ENCODE measurements at places on chromosomes 16 and 17.
A peak's percentile ranks its signal among the peaks of the same experiment; 100 is the strongest.

GRCh38 chr16:66176111-66176510 lies 190.4 kb upstream of the CDH5 start:
- no peak for DNase-seq

DNA sequence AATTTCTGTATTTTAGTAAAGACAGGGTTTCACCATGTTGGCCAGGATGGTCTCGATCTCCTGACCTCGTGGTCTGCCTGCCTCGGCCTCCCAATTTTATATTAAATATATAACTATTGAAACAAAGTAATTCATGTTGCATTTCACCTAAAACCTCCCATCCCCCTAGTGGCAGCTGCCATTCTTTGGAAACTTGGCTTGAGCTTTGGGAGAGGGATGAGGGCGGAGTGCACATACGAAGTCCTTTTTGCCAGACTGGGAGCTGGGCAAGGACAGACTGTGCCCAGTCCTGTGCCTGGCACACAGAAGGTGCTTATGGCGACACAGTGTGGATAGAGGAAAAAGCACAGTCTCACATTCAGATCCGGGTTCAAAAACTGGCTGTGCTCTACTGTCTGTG lies 83.8 kb downstream of the NETO2 start:
- no peak for DNase-seq

DNA sequence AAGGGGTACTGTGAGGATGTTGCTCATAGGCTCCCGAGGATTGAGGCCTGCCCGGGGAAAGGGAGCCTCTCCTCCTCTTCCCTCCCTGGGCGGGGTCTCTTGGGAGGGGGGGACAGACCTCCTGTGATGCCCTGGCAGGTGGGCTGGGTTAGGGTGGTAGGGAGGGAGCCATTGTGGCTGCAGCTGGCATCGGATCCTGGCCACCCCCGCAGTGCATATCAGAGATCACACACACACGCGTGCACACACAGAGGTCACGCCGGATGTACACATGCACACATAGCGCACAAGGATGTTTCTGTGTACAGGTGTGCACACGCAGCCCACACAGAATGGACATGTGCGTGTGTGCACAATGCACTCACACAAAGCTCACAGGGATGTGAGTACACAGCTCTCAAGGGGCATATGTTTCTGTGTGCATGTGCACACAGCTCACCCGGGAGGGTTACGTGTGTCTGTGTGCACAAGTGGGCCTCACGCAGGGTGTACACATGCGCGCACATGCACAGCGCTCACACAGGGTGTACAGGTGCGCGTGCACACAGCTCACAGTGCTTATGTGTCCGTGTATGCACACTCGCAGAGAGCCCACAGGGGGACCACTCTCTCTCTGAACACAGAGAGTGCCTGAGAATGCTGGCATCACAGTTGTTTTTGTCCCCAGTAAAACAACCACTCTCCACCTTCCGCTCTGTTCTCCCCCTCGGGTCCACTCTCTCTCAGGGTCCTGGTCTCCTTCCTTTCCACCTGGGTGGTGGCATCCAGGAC lies 2.4 kb downstream of the GJD3 start:
- no peak for DNase-seq

DNA sequence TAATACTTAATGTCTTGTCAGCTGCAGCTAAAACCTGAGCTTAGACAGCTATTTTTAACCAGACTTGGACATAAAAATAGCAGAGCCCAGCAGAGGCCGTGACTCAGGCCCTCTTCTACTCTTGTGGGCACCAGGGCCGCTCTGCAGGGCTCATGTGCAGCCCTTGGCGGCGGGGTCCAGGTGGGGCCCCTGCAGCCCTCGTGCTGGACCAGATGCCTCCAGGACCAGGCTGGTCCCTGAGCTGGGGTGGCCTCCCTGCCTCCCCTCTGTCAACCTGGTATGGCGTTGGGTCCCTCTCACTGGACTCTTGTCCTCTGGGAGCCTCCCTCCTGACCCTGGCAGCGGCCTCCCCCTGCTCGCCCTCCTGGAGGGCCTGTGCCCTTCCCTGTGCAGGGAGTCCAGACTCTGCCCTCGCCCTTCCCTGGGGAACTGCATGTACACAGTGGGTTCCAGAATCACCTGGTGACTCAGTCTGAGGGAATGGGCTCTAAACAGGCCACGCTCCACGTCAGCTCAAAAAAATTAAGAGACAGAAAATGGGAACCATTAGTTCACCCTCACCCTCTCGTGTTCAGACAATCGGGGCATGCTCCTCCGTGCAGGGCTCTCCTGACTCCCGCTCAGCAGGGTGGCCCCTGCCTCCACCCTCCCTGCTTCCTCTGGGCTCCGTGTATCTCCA lies 9.7 kb downstream of the CDK5R1 start:
- DNase-seq, result no peak

DNA sequence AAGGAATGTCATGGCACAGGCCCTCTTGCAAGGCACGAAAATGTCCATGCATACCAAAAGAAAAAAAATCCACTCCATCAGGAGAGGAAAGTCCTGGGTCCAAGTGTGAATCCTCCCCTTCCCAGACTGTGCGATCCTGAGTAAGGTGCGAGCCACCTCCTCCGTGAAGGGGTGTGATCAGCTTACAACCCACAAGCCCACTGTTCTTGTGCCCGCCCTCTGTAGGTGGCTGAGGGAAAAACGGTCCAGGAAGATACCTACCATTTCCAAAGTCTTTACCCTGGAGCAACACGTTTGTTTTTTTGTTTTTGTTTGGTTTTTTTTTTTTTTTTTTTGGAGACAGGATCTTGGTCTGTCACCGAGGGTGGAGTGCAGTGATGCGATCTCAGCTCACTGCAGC lies 116.5 kb downstream of the ZNF423 start:
- peak; percentile 8 for DNase-seq

- DNase-seq, result no peak
These were observed 445.5 kb downstream of the HAPSTR1 start for GRCh38 chr16:9536905-9537304.

DNA sequence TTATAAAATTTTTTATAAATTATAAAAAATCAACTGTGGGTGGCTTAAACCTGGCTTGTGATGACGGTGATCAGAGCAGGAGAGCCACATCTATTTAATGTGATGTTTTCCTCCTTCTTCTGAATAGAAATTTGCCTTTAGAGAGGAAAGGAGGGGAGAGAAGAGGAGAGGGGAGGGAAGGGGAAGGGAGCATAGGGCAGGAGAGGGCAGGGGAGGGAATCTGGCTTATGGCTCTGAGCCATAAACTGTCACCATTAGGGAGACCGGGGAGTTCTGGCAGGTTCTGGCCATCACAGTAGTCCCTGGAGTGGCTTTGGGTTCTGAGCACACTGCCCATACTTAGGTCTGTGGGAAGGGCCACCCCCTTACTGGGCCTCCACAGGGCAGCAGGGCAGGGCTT lies 167.8 kb downstream of the ENGASE start:
- DNase-seq, result no peak

DNA sequence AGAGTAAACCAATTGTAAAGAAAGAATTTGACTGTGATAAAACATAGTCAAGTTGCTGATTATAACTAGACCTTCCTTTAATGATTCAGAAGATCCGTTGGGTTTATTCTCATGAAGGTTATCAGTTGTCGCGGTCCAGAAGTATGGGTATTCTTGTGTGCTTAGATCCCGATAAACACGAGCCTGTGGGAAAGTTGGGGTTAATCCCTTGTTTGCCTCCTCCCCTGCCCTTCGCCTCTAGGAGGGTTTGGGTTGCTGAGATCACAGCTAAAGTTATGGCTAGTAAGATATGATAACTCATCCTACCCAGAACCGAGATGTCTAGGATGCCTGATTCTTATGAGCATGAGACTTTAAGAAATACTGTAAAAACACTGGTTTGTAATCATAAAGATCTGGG lies 66.8 kb downstream of the GPRC5B start:
- no peak for DNase-seq

DNA sequence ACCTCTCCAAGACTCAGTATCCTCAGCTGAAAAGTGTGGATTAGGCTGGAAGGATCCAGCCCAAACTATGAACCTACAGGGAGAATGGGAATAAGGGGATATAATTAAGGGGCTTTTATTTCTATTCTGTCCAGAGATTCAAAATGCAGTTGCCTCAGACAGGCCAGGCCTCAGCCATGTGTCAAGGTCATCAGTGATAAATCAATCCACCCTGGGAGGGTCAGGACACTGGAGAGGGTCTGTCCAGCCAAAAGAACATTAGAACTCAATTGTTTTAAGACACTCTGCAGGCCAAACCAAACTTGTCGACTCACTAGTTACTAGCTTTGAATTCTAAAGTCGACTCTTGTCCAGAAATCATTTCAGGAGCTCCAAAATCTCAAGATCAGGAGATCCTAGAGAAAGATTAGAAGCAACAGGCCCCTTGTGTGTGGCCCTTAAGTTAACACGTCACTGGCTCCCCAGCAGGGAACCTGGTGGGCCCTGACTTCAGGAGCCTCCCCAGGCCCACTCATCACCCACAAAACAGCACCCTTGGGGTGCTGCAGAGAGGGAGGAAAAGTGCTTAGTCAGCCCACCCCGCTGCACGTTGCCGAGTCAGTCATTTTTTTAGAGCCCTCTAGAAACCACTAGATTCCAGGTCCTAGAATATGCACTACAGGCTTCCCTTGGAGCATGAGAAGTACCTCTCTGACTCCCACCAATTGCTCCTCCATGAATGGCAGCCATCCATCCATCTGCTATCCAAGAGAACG lies 156.8 kb downstream of the XYLT1 start:
- no peak for DNase-seq

DNA sequence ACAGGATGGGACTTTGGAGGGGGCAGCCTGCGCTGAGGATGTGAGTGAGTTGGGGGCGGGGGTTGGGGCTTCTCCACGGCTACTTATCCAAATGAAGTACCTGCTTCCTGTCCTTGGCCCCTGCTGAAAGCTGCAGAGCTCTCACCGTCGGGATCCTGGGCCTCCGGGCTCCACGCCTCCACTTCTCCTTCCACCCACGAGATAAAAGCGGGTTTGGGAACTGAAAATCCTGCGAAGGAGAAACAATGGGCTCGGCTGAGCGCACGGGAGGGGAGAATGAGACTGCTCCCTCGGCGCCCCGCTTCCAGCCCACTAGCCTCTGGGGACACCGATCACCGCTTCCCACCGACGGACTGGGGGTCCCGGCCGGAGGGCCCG lies 486 bp downstream of the ZNF785 start:
- peak; percentile 14 for DNase-seq

DNA sequence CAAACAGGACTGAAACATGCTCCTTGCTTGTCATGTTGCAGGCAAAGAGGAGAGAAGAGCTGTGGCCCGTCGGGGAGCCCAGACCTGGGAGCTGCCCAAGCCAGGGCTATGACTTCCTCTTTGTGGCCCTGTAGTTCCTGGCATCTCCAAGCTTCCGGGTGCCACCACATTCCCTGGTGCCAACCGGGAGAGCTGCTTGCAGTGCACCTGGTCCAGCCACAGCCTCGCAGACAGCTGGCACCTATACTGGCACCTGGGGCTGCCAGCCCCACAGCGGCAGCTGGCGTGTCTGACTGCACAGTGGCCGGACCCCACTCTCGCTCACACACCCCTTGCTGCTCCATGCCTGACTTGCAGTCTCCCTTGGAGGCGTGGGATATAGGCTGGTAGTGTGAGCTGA lies 37.1 kb upstream of the FOXJ1 start:
- no peak for DNase-seq

DNA sequence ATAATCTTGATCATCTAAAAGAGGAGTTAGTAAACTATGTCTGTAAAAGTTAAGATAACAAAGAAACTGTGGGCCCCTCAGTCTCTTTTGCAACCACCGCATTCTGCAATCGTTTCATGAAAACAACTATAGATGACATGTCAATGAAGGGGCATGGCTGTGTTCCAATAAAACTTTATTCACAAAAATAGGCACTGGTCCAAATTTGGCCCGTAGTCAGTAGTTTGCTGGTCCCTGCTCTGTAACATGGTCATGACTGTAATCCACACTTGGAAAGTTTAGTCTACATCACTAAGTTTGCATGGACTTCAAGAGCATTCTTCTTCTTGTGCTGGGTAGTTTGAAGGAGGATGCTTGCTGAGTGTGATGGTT lies 299.3 kb upstream of the PSMD7 start:
- DNase-seq, result no peak

GRCh38 chr17:21167303-21167702 lies 40.5 kb downstream of the DHRS7B start:
- DNase-seq, result no peak

GRCh38 chr17:42110301-42111264 lies 1.9 kb downstream of the DHX58 start:
- no peak for DNase-seq

DNA sequence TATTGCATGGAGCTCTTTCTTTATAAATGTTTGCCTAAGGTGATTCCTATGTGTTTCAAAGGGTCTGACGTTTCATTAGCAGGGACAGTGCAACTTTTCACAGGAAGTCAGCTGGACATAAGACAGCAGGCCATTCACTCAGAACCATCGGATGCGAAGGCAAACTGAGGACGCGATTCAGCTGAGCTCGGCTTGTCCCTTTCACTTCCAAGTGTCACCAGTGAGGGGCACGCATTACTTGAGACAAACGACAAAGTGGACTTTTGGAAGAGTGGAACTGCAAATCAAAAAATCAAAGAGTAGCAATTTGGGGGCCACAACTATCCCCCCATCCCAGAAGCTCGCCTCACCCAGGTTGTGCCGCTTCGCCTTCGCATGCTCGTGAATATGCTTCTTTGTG lies 14.6 kb downstream of the USP22 start:
- no peak for DNase-seq

DNA sequence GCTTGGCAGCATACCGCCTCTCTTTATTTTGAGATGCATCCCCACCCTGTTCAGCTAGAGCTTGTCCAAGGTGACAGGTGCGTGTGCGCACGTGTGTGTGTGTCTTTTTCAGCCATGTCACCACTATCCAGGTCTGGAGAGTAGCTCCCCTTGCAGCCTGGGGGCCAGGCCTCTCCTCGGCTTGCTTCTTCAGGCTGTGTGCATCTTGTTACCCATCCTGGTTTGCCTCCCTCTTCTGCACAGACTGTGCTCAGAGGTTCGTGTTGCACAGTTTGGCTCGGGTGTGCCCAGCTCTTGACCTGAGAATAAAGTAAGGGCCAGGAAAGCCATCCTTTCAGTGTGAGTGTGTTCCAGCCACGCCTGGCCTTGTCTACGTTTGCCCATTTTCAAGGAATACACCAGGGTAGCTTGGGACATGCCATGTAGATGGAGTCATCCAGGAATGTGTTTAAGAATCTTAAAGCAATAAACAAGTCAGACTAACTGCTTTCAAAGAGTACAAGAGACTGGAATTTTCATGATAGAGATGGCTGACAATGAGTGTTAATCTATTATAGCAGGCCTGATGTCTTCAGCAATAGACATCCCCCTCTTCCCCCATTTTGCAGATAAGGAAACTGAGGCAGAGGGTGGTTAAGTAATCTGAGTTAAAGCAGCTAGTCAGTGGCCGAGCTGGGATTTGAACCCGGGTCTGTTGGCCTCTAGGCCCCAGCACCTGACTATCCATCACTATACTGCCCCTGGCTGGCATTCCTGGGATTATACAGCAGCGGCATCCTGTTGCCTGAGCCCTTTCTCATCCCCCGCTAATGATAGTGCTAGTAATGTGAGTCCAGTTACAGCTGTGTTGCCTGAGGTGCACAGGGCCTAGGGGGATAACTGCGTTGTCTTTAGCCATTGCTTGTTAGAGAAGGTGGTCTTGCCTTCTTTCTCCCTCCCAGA lies 77.9 kb downstream of the KSR1 start:
- no peak for DNase-seq

Measured in cerebellar cortex (tissue), 1 donor.